ENCODE measurements at places on chromosomes 11 and 22.

DNA sequence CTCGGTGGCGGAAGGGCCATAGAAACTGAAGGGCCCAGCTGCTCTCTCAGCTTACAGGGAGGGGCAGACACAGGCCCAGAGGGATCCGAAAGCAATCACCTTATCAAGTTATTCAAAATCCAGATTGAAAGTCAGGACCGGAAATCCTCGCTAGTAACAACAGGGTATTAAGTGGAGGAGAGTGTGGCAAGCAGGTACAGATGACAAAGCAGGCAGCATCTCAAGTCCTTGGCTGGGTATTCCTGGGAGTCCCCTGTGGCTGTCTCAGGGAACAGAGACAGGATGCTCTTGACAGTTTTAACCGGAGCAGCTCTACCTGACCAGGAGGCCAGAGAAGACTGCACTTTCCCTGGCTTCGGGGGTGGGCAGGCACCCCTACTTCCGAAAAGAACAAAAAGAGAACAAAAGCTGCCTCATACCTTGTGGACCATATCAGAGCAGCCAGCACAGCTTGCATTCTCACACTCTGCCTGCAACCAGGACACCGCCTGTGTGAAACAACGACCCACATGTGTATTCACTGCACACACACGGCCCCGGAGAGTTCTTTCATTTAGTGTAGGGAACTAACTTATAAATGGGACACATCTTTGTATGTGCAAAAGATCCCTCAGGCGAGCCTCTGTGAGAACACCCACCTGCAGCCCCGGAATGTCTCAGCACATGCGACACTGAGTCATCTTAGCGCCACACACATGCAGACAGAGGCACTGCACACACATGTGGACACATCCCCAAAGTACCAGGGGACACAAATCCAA is 78.3 kb downstream of the MICAL3 start:
- no peak for DNase-seq

GRCh38 chr11:58285483-58286040 is 17.5 kb upstream of the OR10W1 start:
- DNase-seq, result no peak

- no peak for DNase-seq
Measured at GRCh38 chr22:41561788-41562187, 978 bp downstream of the CSDC2 start.

DNA sequence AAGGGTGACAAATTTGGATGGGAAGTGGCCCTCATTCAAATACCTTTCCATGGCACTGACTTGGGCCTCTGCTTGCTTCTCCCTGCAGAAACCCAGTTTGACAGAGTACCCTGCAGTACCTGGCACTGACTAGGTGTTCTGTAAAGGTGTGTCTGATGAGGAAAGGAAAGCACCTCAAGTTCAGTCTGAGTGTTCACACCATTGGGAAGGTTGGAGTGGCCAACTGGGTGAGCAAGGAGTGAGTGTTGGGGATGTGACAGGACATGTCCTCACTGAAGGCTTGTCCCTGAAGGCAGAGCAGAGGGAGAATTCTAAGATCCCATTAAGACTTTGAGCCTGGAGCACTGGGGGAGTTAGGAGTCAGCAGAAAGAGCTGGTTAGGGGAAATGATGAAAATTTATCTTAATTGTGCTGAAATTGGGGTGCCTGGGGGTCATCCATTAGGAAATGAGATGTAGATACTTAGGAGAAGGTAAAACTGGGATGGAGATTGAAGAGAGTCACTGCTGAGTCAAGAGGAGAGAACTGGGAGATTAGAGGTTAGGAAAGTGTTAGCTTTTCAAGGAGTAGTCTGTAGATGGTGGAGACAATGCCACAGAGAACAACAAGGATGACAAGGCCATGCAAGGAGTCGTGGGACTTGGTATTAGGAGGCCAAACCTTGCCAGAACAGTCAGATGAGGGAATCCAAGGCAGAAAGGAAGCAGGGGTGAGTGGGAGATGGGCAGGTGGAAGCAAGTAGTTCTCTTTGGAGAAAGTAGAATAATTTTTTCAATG is 6.1 kb downstream of the SREBF2 start:
- DNase-seq, result no peak

DNA sequence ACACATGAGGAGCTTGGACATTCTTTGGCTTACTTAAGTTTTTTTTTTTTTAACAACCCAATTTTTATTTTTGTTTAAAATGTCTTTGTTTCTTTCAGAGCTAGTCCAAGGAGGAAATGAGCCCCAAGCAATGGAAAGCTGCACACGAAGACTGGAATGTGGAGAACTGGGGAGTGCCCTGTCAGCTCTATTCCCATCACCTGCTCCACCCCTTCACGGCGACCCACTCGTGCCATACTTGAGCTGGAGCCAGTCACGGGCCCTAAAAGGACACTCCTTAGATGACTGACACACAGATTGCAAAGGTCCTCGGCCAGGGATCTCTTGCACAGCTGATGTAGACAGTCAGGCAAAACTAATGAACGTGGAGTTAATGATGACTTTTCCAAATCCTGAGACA is 10.6 kb upstream of the SLC25A18 start:
- DNase-seq, result no peak

- DNase-seq, result no peak
Measured at GRCh38 chr11:1630271-1630670, 696 bp downstream of the KRTAP5-5 start.

DNA sequence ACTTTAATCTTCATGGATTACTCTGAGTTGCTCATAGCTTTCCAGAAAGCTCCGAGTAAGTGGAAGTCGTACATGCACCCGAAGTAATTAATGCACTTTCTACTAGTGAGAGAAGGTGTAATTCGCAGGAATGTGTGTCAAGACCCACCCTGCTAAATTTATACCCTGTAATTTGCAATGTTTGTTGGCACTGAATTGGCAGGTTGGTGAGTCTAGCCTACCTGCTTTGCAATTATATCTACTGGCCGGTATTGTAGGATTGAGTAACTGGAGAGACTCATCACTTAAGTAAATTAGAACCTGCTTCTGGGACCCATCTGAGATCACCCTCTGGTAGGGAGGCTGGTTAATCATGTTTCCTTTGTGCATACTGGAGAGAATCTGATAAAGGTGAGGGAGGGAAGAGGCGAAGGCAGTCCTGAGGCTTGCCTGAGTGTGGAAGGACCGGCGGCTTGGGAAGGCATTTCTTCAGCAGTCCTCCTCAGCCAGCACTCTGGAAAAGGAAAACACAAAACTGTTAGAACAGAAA is 63.3 kb downstream of the LDLRAD3 start:
- no peak for DNase-seq

DNA sequence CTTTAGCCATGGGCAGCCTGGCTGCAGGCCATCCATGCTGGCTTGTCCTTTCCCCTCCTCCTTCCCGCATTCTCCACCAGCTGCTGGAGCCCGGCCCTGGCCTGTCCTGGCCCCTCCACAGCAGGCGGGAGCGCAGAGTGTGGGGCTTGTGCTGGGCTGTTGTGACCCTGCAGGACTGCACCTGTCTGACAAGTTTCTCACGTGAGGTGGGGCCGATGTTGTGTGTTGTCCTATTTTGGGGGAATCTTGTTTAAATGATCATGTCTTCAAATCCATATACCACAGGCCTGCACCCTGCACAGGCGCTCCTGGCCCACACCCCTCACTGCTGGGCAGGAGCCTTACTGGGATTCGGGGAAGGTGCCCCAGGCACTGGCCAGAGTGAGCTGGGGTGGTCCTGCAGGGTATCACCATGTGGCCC is 30.4 kb downstream of the TBC1D22A start:
- DNase-seq, result no peak

DNA sequence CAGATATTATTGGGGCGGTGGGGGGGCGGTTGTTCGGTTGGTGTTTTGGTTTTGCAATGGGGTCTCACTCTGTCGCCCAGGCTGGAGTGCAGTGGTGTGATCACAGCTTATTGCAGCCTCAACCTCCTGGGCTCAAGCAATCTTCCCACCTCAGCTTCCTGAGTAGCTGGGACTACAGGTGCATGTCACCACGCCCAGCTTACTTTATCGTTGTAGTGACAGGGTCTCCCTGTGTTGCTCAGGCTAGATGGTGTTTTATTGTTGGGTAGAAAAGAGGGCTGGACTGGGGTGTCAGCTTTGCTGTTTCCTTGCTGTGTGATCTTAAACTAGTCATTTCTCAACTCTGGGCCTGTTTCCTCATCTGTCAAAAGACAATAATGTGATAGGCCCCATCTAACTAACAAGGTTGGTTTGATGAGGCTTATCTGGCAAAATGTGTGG is 17.5 kb upstream of the MYH9 start:
- no peak for DNase-seq

DNA sequence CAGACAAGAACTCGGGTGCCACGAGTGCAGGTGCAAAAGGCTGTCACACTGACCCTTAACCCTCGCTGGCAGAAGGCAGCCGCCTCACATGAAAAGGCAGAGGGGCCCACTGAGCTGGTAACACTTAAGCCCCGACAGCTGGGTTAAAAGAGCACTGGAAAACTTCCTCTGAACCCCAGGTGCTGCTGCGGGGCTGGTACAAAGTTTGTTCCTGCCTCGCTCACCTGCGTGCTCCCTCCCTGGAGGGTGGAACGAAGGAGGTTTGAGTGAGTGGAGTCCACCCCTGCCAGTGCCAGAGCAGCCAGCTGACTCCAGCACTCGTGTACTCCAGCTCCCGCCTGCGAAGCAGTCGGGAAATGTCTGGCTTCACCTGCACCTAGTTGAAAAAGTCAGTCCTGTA is 12.6 kb downstream of the SULT4A1 start:
- DNase-seq, result no peak

DNA sequence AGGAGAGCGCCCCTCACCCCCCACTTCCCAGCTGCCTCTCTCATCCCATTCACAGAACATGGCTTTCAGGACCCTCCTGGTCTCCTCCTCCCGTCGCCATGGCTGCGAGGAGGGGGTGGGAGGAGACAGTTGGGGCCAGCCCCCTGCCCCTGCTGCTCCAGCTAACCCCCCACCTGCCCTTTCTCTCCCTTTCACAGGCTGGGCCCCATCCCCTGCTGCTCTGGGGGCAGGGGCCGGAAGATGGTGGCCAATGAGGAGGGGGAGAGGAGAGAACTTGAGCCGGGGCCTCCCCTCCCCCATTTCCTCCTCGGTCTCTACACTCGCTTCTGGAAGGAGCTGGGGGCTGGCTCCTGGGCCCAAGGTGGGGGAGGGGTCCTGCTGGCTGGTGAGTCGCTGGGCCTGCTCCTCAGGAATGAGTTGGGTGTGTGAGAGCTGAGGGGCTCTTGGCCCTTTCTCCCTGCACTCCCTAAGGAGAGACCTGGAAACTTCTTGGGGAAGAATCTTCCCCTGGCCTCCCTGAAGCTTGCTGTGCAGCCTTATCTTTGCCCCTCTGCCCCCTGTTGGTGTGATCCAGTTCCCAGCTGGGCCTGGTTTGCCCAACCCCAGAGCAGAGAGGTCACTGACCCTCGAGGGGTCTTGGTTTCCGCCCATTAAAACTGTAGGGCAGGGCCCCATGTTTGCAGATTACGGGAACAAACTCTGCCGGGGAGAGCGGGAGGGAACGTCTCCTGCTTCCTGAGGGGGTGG is 10.2 kb downstream of the YPEL4 start:
- no peak for DNase-seq

DNA sequence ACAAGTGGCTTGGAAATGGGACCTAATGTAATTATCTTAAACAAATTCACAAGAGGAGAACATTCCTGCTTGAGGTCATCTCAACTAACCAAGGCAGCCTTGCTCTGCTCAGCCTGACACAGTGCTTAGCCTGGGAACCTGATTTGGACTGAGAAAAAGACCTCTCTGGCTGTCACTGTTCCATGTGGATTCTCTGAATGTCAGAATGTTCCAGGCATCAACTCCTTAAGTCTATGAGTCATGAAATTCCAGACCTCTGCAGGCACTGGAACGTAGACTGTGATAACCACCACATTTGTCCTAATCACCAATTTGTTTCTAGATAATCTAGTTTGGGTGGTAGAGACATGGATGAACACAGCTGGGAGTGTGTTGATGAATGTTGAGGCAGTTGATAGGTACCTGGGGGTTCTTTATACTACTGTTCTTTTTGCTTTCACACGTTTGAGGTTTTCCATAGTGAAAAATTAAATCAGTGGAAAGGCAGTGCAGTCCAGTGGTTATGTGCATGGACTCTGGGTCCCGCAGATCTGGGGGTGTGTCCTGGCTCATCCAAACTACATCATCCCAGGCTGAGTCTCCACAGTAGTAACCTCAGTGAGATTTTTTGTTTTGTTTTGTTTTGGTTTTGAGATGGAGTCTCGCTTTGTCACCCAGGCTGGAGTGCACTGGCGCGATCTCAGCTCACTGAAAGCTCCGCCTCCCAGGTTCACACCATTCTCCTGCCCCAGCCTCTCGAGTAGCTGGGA is 269.6 kb downstream of the MN1 start:
- no peak for DNase-seq

- no peak for DNase-seq
Measured at GRCh38 chr11:126102436-126102981, 39.8 kb upstream of the CDON start.

DNA sequence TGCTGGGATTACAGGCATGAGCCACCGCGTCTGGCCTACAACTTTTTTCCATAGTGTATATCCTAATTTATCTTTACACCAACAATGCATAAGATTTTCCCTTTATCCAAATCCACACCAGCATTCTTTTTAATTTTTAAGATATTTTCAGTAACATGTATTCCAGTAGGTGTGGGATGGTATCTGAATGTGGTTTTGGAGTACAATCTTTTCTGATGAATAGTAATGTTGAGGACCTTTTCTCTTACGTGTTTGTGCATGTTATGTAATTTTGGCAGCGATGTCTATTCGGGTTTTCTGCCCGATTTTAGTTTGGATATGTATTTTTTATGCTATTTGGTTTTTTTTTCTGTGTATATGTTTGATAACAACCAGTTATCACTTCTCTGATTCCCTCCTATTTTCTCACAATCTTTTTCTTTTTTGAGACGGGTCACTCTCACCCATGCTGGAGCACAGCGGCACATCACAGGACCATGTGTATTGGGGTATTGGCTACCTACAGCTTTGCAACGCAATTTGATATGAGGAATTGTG is 114.6 kb upstream of the GRK3 start:
- DNase-seq, result no peak

GRCh38 chr11:28337701-28338100 is 229.5 kb downstream of the METTL15 start:
- no peak for DNase-seq

DNA sequence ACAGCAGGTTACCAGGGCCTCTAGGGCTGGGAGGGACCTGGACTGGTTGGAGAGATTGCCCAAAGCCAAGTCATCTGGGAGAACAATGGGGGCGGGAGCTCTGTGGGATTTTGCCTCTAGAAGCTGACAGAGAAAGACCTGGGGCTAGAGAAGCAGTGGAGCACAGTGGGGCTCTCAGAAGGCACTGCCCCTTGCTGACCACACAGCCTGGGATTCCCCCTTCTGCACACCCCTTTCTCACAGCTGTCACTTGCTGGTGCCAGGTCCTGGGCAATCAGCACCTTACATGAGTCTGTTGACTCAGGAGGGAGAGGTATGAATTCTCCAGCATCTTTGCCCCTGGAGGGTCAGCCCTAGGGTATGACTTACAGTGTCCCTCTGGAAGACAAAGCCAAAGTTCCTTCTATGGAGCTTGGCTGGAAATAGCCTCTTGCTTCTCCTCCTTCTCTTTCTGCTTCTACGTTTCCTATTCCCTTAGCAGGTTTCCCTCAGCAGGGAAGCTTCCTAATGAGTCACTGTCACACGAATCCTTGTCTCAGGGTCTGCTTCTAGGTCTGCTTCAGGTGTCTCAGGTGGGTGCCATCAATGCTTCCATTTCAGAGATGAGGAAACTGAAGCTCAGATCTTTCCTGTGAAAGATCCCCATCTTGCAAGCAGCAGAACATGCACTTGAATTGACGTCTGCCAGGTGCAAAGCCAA is 27.0 kb downstream of the GDPD5 start:
- DNase-seq, result no peak
